Smooth muscle cell of the brain vasculature (primary cell): ENCODE measurements at places on chromosomes 11 and 22.
A peak's percentile ranks its signal among the peaks of the same experiment; 100 is the strongest.

GRCh38 chr11:75076671-75077070 is 20.0 kb downstream of the OR2AT4 start:
- DNase-seq: no peak

DNA sequence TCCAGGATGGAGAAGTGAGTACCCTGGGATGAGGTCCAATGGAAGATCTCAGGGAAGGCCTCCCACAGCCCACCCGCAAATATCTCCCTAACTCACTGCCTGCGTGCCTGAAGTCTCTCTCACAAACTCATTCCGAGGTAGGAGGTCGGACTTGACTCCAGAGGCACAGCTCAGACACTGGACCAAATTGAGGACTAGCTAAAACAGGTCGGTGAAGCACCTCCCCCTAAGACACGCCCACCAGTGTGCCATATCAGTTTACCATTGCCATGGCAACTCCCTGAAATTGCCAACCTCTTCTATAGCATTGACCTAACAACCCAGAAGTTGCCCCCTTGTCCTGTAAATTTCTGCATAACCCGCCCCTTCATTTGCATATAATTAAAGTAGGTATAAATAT is 17.5 kb downstream of the RPL3 start:
- no peak for DNase-seq

DNA sequence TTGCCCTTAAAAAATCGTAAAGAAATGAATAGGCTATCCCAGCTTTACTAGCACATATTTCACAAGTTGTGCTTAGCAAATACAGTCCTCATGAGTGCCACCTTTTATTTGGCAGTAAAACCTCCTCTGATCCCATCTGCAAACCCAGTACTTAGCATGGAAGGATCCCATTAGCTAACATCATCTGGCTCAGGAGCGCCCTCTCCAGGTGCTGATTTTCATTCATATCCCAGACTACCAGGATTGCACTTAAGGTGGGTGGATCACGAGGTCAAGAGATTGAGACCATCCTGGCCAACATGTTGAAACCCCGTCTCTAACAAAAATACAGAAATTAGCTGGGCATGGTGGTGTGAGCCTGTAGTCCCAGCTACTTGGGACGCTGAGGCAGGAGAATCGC is 76.1 kb upstream of the PAX6 start:
- no peak for DNase-seq

DNA sequence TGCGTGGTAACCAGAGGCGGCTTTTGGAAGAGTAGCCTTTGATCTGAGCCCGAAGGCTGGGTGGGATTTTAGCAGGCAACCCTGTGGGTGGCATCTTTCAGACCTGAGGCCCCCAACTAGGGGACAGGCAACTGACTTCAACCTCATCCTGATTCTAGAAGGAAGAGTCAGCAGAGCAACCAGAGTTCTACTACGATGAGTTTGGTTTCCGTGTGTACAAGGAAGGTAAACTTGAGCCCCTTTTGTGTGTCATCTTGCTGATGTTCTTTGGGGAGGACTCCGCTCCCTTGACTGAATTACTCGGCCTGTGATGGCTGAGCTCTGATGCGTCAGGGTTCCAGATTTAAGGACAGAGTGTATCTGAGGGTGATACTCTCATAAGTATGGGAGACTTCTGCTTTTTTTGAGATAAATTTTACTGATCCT is 31.6 kb downstream of the SGSM3 start:
- DNase-seq: no peak

- no peak for DNase-seq
These were observed 120.8 kb downstream of the NECTIN1 start for GRCh38 chr11:119608201-119608600.

GRCh38 chr11:33067294-33067693 is 27.9 kb downstream of the TCP11L1 start:
- no peak for DNase-seq

GRCh38 chr11:115555336-115556090 is 51.3 kb upstream of the CADM1 start:
- no peak for DNase-seq

DNA sequence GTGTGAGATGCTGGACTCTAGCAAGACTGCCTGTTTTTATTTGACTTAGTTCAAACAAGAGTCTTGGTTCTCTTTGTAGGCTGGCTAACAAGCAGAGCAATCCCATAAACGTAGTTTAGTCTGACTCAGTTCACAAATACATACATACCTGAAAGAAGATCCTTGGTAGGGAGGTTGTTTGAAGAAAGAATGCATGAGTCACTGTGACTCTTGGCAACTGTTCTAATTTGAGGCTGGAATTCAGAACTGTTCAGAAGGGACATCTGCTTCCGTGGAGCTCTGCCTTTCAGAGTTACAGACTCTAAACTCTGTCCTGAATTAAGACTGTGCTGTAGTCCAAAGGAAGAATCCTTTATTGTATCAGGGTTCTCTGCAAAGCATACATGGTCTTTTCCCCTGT is 32.2 kb downstream of the C2CD3 start:
- DNase-seq: peak; percentile 89

GRCh38 chr11:843818-844692 is 1.4 kb downstream of the TSPAN4 start:
- peak; percentile 77 for DNase-seq

DNA sequence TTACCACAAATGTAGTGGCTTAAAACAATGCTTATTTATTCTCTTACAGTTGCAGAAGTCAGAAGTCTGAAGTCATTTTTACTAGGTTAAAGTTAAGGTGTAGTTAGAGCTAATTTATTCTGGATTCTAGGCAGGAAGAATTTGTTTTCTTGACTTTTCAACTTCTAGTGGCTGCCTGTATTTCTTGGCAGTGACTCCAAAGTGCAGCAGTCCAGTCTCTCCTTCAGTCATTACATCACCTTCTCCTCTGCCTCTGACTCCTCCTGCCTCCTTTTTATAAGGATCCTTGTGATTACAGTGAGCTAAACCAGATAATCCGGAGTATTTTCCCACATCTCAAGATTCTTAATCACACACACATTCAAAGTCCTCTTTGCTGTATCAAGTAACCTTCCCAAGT is 581.4 kb downstream of the KCNA4 start:
- no peak for DNase-seq

DNA sequence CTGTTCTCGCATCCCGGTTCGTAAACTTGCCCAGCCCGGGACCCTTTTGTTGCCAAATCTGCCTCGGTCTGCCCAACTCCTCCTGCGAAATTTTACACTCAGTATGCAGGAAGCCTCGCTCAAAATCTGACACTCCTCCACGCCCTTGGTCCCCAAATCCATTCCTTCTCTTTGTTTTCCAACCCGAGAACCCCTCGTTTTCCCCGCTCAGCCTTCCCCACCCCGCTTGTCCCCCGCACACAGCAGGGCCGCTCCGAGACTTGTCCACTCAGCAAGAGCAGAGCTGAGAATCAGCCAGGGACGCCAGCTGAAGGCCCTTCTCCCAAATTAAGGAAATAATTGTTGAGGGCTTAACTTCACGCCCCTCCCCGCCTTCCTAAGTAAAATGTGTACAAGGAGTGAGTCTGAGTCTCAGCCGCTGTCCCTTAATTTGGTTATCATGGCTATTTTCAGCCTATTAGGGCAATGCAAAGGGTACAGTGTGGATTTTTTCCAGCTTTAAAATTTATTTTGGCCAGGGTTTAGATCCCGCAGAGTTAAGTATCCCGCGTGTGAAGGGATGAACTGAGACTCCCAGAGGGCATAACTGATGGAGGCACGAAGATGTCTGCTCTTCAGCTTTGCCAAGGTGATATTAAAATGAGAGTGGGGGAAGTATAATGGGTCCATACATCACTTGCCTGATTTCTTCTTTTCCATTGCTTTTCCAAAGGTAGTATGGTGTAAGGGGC is 581 bp upstream of the FBXO3 start:
- DNase-seq: no peak

- DNase-seq: no peak
These were observed 61.5 kb downstream of the MSANTD4 start for GRCh38 chr11:105960252-105961245.

GRCh38 chr11:62792202-62792575 is 383 bp upstream of the TMEM223 start:
- no peak for DNase-seq
